Vagina (tissue), 2 donors: ENCODE measurements at places on chromosomes 5 and 9. TPM values are rescaled to one million over a fixed set of nuclear protein-coding genes. Genes with fewer than 3 reads are reported as not detected.

The TNC gene
- total RNA-seq: 18.7 TPM

GRCh38 chr5:175434800-175435199 lies 9.2 kb downstream of the DRD1 start:
- H3K36me3 ChIP-seq: no peaks in the 10 kb centered on the region
- no peak for DNase-seq
- no peaks in the 10 kb centered on the region for H3K4me1 ChIP-seq
- no peak overlapping the region for H3K27ac ChIP-seq

GRCh38 chr9:97398999-97399758 lies 12.7 kb upstream of the TDRD7 start:
- H3K27ac ChIP-seq: no peak overlapping the region
- no peak for DNase-seq
- no peaks in the 10 kb centered on the region for H3K27me3 ChIP-seq
- no peaks in the 10 kb centered on the region for H3K4me1 ChIP-seq

DNA sequence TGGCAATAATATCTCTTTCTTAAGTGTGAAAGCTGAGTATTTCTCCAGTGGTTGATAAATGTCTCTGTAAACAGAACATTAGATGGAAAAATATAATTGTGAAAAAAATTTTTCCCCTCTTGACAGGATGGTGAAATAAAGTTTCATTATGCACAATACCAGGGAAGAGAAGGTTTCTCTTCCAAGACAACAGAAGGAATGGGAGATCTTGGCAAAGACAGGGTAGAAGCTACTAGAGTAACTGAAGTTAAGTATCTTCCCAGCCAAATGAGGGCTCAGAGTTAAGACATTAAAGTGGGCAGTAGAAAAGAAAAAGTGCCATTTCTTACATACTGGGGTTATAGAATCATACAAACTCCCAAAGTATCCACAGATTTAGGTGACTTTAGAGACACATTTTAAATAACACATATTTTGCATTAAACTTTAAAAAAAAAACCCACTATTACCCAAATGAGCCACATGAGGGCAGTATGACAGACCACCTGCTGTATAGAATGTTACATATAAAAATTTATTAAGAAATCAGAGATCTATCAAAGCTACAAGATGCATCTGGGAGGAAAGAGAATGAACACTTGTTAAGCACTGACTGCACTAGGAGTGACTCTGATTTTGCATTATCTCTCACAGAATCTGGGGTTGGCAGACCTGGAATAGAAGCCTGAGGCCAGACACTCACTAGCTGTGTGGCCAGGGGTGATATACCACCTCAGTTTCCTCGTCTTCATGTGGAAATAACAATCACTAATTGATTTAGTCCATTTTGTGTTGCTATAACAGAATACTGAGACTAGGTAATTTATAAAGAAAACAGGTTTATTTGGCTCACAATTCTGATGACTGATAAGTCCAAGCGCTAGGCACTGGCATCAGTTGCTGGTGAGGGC lies 98.5 kb downstream of the ARSB start:
- no peaks in the 10 kb centered on the region for H3K4me1 ChIP-seq
- no peak for DNase-seq
- H3K27ac ChIP-seq: no peak overlapping the region
- no peaks in the 10 kb centered on the region for H3K36me3 ChIP-seq
- no peaks in the 10 kb centered on the region for H3K27me3 ChIP-seq

DNA sequence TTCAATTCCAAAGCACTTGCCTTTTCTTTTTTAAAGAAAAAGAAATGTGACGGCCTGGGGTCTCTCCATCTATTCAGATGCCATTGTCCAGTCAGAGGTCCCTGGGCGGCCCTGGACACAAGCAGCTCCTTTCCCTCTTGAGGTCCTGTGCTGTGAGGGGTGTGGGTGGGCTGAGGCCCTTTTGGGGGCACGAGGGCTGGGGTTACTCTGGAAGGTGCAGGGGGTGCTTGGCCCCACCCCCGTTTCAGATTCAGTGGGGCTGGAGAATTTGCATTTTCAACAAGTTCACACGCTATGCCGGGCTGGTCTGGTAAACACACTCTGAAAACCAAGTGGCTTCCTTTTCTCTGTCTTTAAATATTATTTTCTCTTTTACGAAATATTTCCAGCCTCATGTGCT lies 91.4 kb upstream of the PHYKPL start:
- no peaks in the 10 kb centered on the region for H3K36me3 ChIP-seq
- no peaks in the 10 kb centered on the region for H3K27me3 ChIP-seq
- peaks cover 10% of the 10 kb centered on the region for H3K4me1 ChIP-seq
- H3K27ac ChIP-seq: no peak overlapping the region

- DNase-seq: no peak
- H3K4me3 ChIP-seq: no peak overlapping the region
- peaks cover 8% of the 10 kb centered on the region for H3K4me1 ChIP-seq
- no peaks in the 10 kb centered on the region for H3K36me3 ChIP-seq
Measured at GRCh38 chr9:114409103-114409780, 21.5 kb upstream of the AKNA start.
